ENCODE measurements at places on chromosomes 6 and 20.

GRCh38 chr6:26124781-26125685, 37.8 kb downstream of the HFE start:
- no peak for DNase-seq

DNA sequence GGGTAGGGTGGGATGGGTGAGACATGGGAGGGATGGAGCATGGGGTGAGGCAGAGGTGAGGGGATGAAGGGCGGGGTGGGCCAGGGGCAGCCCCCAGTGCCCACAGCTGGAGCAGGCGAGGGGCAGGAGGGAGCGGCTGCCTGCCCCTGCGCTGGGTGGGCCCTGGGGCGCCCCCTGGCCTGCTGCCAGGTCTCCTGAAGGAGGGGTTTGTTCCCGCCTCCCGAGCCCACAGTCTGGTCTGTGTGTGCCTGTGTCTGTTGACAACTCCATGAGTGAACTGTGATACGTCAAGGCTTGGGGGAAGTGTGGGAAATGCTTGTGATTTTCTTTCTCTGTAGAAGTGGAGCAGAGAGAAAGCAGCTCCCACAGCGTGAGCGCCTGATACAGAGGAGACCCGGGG, 10.9 kb upstream of the MRGBP start:
- DNase-seq, result no peak

- no peak for DNase-seq
Observed at GRCh38 chr6:156392648-156393047, 384.5 kb upstream of the ARID1B start.

DNA sequence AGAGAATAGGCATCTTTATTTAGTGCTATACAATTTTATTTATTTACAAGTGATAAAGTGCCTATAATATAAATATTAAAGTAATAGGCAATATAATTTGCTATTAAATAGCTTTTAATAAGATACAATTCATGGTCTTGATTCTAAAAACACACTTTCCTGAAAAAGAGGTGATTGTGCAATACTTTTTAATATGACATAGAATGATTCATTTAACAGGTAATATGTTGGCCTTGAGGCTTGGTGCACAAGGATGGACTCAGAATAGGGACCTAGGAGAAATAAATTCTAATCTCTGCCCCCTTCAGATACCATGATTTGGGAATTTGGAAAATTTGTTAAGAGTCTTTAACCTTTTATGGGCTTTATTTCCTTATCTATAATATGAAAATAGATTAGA, 149.9 kb upstream of the FUT9 start:
- no peak for DNase-seq

- DNase-seq, result no peak
Observed at GRCh38 chr6:142773859-142774648, 170.9 kb downstream of the HIVEP2 start.

GRCh38 chr6:56938649-56939191, 16.2 kb upstream of the BEND6 start:
- DNase-seq, result no peak

GRCh38 chr6:99846006-99846405, 148.0 kb downstream of the MCHR2 start:
- DNase-seq, result no peak

GRCh38 chr6:164911151-164911550, 398.3 kb downstream of the C6orf118 start:
- no peak for DNase-seq

GRCh38 chr6:17038316-17038715, 63.5 kb upstream of the STMND1 start:
- DNase-seq, result no peak

- no peak for DNase-seq
Observed at GRCh38 chr6:152859225-152859624, 108.6 kb downstream of the VIP start.

DNA sequence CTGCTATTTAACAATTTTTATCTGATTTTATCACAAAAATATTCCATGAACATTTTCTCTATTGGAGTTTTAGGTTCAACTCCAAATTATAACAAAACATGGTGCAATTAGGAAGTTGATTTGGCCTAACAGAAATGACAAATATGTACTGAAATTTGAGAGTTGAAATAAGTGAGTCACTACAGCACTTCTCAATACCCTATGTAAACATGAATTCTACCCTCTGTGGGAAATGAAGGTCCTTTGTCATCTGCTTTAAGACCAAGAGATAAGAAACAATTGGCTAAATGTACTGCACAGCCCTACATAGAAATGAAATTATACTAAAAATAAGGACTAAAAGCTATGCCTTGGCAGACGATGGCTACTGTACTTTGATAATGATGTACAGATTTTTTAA, 86.2 kb upstream of the BEND6 start:
- DNase-seq, result no peak

GRCh38 chr6:87825821-87826221, 123.8 kb upstream of the AKIRIN2 start:
- no peak for DNase-seq

DNA sequence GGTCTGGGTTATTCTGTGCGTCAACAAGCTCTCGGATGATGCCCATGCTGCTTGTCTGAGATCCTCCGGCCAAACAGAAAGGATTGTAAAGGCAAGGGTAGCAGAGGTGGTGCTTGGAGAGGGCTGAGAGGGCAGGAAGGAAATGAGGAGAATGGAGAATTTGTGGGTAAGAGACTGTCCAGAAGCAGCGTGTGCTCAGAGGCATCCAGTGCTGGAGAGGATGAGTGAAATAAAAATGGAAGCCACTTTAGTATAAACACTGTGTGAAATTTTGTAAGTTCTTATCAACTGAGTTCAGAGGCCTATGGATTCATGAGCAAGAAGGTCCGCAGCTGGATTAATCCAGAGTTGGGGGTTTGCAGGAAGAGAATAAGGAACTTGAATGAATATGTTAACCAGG, 59.5 kb downstream of the ADGRG6 start:
- no peak for DNase-seq

DNA sequence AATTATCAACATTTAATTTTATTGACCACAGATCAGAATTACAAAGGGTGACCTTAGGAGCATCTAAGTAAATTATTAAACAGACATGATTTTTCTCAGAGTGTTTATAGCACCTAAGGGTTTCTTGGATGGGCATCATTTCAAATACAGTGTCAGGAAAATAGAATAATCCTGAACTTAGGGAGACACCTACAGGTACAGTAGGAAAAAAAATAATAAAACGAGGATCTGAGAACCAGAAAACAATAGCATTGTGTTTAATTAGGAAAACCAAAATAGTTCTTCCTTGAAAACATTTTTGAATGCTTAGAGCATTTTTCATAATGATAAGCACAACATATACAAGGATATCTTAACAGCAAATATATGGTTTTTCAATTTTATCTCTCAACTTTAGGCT, 39.2 kb downstream of the MMUT start:
- DNase-seq, result no peak

DNA sequence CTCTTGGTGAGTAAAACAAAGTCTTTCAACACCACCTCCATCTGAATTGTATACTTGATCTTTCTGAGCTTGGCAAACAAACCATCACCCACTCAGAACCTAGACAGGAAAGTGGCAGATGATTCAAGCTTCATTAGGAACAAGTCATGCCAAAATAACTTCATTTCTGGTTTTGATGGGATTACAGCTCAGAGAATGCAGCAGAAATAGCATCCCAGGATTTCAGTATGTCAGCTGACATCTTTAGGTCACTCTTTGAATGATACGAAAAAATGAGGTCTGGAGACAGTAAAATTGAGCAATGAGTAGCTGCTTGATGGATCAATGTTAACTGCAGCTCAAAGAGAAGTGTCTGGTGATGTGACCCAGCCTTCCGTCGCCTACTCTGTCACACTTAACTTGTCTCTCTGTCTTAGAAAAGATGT, 92.4 kb downstream of the GJA10 start:
- no peak for DNase-seq

DNA sequence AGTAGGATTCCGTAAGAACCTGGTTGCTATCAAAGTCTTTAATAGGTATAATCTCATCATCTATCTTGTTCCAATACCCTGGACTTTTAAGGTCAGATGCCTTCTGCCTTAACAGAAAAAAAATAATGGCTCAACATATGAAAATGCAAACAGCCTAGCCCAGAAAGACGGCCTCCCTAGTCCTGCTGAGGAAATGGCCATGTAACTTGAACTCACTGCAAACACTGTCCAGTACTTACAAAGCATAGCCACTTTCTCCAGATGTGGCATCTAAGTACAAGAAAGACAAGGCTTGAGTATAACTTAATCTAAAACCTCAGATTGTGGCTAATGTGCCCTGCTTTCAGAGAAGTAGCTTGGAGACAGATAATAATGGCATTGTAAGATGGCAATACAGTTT, 26.5 kb downstream of the FASTKD5 start:
- DNase-seq, result no peak

DNA sequence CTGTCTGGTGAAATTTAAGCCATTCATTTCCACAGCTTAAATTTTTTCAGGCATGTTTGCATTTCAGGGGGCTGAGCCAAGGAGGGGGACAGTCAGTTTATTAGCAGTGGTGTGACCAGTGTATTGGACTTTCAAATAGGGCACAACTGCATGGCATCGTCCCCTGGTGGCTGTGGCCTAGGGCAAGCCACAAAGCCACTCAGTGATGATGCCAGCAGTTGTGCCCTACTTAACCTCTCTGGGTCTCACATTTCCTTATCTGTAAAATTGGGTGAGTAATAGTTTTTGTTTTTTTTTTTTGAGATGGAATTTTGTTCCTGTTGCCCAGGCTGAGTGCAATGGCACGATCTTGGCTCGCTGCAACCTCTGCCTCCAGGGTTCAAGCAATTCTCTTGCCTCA, 48.0 kb downstream of the CDC5L start:
- no peak for DNase-seq

DNA sequence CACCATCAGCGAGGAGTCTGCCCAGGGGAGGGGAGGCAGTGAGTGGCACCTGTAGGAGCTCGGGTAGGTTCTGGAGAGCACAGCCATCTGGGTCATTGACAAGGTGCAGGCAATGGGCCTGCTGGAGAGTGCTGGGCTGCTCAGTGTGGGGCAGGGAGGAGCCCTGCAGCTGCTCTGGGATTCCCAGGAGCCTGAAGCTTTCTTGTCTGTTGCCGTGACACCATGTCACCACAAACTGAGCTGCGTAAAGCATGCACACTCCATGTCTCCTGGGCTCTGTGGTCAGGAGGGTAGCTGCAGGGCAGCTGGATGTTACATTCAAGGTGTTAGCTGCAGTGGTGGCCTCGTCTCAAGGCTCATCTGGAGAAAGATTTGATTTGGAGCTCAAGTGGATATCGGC, 4.5 kb upstream of the SLC22A1 start:
- no peak for DNase-seq

DNA sequence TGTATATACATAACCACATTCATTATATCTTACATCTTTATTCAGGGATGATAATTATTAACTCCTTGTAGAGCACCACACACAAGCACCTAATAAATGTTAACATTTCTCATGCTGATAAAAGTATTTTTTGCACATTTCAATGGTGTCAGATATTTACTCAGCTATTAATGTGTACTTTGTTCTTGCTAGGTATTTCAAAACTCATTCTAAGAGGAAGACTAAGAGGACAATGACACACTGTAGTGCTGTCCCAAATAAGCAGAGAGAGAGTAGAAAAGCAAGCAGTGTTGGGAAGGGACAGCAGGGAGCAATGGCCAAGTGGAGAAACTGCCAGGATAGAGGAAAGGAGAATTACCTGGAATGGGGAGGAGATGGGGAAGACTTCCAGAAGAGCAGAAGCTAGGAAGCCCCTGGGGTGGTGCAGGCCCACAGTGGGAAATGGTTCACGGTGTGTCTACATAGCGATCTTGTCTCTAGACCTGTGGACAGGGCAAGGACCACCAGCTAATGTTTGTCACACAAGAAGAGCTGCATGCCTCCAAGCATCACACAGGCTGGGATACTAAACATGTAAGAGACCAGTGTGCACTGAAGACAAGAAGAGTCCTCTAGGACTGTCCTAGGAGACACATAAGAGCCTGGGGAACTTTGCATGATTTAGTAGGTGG, 55.3 kb downstream of the RARS2 start:
- no peak for DNase-seq

DNA sequence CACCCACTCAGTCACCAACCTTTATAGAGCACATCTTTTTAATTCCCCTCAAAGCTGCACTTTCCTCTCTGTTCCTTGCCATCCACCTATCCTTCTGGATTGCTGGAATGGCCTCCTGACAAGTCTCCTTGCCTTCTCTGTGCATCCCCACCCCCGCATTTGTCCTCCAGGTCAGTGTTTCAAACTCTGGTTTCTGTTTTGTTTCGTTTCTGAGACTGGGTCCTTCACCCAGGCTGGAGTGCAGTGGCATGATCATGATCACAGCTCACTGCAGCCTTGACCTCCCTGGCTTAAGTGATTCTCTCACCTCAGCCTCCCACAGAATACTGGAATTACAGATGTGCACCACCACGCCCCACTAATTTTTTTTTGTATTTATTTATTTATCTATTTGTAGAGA, 96.2 kb downstream of the PLCB1 start:
- DNase-seq, result no peak

- no peak for DNase-seq
Observed at GRCh38 chr6:3575166-3575565, 118.3 kb upstream of the SLC22A23 start.

DNA sequence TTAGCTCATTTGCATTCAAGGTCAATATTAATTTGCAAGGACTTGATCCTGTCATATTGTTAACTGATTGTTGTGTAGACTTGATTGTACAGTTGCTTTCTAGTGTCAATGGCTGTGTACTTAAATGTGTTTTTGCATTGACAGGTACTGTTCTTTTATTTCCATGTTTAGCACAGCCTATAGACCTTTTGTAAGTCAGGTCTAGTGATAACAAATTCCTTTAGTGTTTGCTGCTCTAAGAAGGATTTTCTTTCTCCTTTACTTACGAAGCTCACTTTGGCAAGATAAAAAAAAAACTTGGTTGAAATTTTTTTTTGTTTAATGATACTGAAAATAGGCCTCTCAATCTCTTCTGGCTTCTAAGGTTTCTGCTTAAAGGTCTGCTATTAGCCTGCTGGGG, 942.3 kb downstream of the QKI start:
- no peak for DNase-seq

All from stimulated activated CD4-positive, alpha-beta T cell treated with anti-CD3 and anti-CD28 coated beads, Interleukin-12 subunit alpha, Interleukin-12 subunit beta, amount 100 ng/mL, for 24 hours (primary cell).